CD4-positive, alpha-beta T cell treated with Interleukin-15 for 1 hour (primary cell): ENCODE measurements at places on chromosomes 7 and 10.

GRCh38 chr7:131574741-131575140, 18.3 kb upstream of the PODXL start:
- no peak for DNase-seq

GRCh38 chr10:4586776-4587175, 239.2 kb upstream of the AKR1E2 start:
- DNase-seq, result no peak

DNA sequence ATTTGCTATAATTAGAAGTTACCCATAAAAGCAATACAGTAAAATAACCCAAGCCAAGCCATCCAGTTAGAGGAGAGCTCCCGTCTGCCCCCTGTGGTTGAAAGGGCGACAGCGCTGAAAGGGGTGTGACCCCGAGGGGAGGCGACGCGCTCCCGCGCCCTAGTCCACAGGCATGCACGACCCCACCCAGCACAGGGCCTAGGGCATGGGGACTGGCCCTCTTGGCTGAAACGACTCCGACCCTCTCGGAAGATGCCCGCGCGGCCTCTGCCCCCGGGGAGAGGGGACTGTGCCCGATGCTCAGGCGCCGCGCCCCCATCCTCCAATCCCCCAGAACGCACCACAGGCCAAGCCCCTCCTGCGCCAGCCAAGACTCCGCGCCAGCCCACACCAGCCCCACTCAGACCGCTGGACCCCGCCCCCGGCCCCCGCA, 64.0 kb downstream of the CSGALNACT2 start:
- peak; percentile 56 for DNase-seq

GRCh38 chr7:108129018-108129965, 869 bp downstream of the LAMB4 start:
- no peak for DNase-seq

GRCh38 chr10:13633689-13634088, 46.9 kb downstream of the PRPF18 start:
- no peak for DNase-seq

DNA sequence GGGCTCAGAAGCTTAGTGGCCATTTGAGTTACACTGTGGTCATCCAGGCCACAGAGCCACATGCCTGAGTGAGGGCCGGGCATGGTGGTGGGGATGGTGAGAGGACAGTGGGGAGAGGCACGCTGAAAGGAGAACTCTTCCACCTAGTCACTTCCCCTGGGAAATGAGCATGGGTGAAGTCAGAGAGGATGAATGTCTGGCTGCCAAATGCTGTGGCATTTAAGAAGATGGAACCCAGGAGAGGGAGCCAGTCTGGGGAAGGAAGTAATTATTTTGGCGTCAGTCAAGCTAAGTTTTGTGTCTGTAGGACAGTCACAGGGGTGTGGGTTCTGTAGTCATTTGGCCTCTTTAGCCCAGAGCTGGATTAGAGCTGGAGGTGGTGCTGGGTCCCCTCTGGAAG, 86.0 kb upstream of the PODXL start:
- DNase-seq, result no peak

GRCh38 chr7:2537981-2538851, 17.1 kb downstream of the BRAT1 start:
- DNase-seq, result peak; percentile 17

GRCh38 chr10:47182934-47183703, 116.9 kb upstream of the GDF10 start:
- DNase-seq, result no peak

GRCh38 chr10:100364735-100365391, 17.8 kb downstream of the SCD start:
- no peak for DNase-seq

DNA sequence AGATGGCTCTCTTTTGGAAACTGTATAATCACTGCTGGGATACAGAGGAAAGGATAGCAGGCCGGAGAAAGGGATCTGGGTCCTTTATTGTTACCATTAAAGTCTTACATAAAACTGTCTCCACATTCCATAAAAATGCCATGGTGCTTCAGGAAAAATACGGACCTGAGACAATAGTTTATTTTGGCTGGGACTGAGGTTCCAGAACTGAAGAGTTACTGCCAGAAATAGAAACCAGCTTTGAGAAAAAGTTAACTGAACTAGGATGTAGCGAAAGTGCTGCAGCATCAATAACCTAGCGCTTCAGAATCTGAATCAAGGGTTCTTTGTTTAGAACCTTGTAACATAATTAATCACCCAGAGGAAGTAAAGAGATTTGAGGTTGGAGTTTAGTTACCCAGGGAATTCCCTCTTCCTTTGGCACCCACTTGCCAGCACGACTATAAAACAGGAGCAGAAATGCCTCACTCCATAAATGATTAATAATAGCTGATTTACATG, 38.0 kb downstream of the MEOX2 start:
- no peak for DNase-seq

DNA sequence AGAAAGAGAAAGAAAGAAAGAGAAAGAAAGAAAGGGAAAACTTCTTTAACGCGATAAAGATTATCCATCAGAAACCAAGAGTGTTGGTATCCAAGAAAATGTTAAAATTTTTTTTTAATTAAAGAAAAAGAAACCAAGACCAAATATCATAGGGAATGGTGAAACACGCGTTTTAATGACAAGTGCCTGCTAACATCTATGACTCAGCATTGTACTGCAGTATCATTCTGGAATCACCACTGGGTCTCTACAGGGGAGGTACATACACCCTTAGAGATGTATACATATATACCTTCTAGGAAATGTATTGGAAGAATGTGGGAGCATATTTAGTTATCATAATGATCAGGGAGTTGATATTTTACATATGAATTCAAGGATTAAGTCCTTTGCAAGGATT, 32.1 kb upstream of the PIK3AP1 start:
- DNase-seq, result no peak

DNA sequence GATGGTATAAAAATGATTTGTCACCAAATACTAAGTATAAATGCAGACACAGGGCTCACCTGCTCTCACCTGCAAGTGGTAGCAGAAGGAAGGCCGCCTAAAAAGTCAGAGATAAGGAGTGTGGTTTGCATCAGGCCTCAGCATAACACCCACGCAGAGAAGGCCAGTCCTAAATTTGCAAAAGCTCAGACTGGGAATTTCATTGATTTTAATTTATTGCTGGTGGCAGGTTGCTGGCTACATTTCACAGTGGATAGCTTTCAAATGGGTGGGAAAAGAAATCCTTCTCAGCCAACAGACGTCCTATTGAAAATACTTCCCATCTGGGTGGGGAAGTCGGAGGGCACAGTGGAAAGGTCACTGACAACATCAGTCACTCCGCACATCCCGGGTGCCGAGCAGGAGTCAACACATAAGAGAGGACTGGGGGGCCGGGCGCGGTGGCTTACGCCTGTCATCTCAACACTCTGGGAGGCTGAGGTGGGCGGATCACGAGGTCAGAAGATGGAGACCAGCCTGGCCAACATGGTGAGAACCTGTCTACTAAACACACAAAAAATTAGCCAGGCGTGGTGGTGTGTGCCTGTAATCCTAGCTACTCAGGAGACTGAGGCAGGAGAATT, 561.8 kb upstream of the MKI67 start:
- DNase-seq, result no peak

- no peak for DNase-seq
Observed at GRCh38 chr7:7830122-7830878, 111.9 kb upstream of the RPA3 start.

DNA sequence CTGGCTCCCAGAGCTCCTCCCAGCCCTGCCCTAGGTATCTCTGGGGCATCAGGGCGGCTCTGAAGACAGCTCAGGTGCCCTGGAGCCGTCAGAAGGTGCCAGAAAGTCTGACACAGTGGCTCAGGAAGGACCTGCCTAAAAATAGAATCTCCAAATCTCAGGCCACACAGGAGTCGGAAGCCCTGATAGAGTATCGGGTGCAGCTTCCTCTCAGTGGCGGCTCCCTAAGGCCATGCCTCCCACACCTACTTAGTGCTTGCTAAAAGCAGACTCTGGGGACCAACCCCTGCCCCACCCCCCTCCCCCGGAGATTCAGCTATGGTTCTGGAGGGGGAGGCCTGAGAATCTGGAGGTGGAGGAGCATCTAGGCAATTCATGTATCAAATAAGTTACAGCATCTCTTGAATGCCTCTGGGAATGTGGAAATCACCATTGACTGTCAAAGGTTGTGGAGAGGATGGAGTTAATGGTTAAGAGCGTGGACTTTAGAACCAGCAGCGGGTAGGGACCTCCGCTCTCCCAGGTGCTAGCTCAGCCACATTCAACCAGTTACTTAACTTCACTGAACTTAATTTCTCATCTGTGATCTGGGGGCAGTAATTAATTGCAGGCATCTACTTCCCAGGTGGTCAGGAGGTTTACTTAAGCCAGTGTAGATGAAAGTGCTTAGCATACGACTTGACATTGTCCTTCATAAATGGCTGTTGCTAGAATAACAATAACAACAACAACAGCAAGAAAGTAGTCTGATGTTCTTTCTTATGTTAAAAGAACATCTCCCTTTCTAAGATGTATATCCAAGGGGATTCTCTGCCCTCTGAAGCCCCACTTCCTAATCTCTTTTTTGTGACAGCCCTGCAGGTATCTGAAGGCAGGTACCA, 38.6 kb upstream of the MXI1 start:
- DNase-seq, result no peak

DNA sequence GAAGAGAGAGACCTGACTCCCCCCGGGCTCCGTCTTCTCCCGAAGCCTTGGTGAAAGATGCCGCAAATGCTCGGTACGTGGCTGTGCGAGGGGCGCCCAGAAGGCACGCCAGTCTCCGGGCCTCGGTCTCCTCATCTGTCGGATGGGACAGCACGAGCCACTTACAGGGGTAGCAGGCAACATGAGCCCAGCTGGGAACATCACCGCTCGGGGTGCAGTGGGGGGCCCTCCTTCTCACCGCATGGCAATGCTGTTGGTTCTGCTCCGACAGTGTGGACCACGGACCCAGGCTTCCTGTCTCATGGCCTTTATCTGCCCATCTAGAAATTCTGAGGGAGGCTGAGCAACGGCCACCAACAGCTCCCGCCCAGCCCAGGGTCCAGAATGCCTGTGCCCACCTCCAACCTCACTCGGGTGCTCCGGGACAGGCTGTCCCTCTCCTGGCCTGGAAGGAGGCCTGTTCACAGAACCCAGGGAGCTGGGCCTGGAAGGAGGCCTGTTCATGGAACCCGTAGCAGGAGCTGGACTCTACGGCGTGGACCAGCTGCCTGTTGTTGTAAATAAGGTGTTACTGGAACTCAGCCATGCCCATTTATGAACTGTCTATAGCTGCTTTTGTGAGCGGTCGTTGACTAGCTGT, 15.8 kb downstream of the ADAP1 start:
- DNase-seq, result peak; percentile 5

DNA sequence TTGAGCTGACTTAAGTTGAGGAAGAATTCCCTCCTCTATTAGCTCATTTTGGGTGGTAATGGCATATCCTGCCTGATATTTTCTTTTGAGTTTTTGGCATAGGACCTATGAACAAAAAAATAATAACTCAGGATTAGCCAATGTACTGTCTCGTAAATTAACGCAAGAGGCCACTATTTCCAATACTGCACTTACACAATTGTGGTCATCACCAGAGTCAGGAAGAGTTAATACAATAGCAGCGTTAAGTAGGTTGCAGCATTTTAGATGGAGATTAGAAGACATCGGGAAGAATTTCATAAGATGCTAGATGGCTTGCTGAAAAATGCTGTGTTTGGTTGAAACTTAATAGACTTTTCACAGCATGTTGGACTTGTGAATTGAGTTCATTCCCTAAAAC, 36.4 kb downstream of the ANTXRL start:
- DNase-seq, result no peak

GRCh38 chr10:124849111-124849773, 47.6 kb downstream of the ABRAXAS2 start:
- DNase-seq, result no peak

DNA sequence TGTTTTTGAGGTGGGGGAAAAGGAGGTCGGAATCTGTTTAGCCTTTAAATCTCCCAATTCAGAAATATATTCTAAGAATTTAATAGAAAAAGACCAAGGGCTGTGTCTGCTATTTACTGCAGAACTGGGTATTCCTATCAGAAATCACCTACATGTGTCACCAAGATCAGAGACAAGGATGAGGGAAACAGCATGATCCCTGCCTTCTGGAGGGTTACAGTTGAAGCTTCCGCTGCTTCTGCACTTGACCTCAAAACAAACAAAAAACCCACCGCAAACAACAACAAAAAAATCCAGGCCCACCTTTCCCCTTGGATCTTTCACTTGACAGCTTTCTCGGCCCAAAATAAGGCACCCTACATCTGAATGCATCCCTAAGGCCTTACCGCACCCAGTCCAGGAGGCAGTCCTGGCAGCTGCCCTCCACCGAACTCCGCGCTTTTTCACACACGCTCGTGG, 750 bp upstream of the CDK14 start:
- DNase-seq, result no peak

DNA sequence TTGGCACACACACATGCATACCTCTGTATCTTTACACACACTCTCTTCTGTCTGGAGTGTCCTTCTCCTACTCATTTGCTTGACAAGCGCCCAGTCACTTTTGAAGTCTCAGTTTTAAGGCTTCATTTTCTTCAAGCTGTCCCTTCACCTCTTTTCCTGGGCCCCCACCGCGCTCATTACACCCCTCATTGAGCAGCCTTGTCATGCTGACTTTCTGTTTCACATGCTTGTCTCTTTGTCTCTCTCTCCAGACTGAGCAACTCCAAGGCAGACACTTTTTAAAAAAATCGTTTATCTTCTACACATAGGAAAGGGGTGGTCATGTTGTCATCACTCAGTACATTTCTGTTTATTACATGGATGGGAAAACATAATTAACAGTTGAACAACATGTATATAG, 225.2 kb upstream of the FZD1 start:
- DNase-seq, result no peak

- DNase-seq, result no peak
Observed at GRCh38 chr7:85489498-85489897, 302.6 kb upstream of the SEMA3D start.

DNA sequence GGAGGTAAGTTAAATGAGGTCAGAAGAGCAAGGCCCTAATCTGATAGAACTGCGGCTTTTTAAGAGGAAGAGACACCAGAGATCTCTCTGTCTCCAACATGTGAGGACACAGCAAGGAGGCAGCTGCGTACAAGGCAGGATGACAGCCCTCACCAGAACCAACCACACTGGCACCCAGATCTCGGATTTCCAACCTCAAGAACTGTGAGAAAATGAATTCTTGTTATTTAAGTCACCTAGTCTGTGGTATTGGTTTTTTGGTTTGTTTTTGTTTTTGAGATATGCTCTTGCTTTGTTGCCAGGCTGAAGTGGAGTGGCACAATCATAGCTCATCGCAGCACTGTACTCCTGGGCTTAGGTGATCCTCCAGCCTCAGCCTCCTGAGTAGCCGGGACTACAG, 127.2 kb downstream of the DLG5 start:
- no peak for DNase-seq
